Suppressor macrophage (primary cell): ENCODE measurements at places on chromosomes 1 and 21.

GRCh38 chr21:23014021-23014420, 2015.8 kb downstream of the NCAM2 start:
- no peak for DNase-seq

- DNase-seq: no peak
These were observed 192.2 kb downstream of the ST6GALNAC3 start for GRCh38 chr1:76266762-76267161.

- peak; percentile 4 for DNase-seq
These were observed 17.0 kb downstream of the MARK1 start for GRCh38 chr1:220544901-220545303.

- DNase-seq: no peak
These were observed 53.5 kb upstream of the PRDM2 start for GRCh38 chr1:13646521-13646920.

GRCh38 chr1:40684669-40685068, 6.8 kb upstream of the NFYC start:
- DNase-seq: peak; percentile 70

GRCh38 chr1:44946725-44947062, 39.7 kb downstream of the EIF2B3 start:
- no peak for DNase-seq

- DNase-seq: no peak
These were observed 96.7 kb downstream of the GALNT2 start for GRCh38 chr1:230163719-230164118.

DNA sequence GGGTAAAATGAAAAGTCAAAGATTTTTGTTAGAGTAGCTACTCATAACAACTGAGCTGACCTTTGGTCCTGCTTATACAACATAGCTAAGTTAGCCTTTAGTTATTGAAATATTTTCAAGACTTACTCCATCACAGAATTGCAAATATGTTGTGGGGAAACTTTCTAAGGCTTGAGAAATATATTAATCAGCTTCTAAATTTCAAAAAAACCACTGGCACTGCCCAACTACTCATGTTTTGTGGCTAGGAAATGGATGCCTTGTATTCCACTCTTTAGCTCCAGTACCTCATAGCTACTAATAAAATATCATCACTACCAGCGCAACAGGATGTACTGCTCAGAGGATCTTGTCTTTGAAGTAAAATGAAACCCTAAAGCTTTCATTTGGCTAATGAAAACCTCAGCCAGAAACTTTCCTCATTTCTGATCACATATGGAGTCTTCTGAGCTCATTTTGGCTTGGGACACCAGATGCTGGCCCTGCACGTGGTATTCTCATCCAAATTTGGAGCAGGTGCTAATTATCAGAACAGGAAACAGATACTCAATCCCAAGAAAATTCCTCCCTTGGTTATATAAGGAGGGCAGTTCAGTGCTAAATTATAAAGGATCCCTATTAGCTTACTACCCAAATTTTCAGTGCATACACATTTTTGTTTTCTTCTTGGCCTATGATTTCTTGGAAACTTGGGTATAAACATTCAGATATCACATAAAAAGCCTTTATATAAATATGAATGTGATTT, 690.7 kb downstream of the ADGRL2 start:
- no peak for DNase-seq

DNA sequence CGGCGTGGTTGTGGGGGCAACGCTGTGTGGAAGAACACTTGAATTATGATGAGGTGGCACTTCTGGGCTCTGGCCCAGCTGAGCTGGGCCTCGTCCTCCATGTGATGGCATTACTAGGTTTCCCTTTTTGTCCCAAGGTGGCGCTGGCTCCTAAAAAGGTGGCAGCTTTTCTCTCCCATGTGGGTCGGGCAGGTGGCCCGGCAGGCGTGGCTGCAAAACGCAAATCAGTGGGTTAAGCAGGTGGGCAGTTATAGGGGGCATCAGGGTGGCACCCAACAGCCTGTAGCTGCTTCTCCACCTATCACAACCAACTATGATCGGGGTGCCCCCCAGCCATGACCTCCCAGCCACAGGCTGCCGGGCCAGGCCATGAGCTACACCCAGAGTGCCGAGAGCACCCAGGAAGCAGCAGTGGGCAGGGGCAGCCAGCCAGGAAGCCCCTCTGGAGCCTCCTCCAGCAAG, 59.6 kb downstream of the KCNAB2 start:
- no peak for DNase-seq

DNA sequence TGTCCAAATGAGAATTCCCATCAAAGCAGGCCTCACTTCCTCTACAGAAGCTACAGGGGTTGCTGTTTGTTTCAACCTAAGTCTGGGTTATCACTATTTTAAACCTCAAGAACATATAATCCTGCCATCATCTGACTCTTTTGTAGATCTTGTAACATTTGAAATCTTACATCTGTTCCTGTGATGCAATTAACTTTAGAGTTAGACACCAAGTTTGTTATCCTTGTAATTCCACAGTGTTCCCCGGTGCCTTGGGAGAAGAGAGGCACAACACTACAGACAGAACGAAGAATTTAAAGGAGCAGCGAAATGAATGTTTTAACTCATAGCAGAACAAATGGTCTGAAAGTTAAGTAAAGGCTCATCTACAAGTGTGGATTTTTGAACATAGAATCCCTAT, 116.1 kb downstream of the UCHL5 start:
- no peak for DNase-seq

- DNase-seq: no peak
These were observed 58.7 kb downstream of the VANGL2 start for GRCh38 chr1:160459056-160459455.

GRCh38 chr1:2985067-2985561, 36.2 kb upstream of the ACTRT2 start:
- DNase-seq: no peak
